Left hindlimb (tissue), 1 donor: ENCODE measurements at places on chromosomes 13 and 19.
A peak's percentile ranks its signal among the peaks of the same experiment; 100 is the strongest.

DNA sequence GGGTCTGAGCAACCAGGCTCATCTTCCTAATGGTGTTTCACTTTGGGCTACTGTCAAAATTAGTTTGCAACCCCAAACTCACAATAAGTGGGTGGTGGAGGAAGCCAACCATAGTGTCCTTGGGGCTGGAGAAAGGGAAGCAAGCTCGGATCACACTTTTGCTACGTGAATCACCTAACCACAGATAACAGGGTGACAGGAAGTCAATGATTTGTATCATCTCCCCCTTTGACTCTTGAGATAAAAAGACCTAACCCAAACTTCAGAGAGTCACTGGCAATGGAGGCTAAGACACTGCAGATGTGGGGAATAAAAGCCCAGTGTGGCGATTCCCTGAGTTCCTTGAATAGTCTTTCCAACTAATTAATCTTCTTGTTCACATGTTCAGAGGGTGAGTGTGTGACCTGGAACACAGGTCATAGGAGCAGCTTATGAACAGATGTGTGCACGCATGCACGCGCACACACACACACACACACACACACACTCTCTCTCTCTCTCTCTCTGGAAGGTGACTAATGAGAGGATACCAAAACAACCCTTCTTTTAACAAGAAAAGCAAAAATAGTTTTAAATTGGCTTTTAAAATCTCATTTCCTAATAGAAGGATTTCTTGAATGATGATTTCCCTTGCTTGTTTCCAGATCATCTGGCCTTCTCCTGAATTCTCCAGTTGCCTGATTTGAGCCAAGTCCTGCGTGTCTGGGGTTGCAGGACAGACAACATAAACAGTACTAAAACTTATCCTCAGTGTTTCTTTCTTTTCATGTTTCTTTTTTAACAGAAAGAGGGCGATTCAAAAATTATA lies 21.2 kb upstream of the DOCK9 start:
- no peak for DNase-seq

GRCh38 chr13:52650731-52651130 lies 1.9 kb upstream of the SUGT1 start:
- DNase-seq, result no peak

- no peak for DNase-seq
These were observed 26.2 kb upstream of the GPR12 start for GRCh38 chr13:26786651-26787295.

DNA sequence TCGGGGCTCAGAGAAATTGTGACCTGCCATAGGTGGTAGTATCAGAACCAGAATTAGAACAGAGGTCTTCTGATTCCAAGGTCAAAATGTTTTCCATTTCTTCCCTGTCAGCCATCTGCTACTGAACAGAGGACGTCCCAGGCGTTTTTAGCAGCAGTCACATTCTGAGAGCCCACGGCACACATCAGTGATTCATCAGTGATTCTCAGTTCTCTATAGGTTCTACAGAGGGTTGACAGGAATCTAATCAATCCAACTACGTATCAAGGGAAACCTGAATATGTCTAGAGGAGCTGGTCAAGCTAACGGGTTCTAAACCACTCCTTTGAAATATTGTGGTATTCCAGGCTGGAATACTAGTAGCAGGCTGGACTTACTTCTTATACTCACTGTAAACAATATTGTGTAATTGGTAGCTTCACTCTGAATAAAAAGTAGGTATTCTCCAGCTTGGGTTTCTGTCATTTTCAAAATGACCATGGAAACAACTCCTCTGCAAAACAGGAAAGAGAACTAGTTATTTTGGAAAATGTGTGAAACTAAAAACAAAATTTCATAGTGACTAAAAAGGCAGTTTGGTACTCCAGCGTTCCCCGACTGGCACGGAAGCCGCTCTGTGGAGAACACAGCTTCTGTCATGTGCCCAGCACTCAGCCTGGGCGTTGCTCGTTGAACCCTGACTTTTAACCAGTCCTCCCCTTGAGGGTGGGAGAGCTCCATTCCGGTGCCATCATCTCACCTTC lies 43.2 kb downstream of the FLT3 start:
- DNase-seq, result no peak

DNA sequence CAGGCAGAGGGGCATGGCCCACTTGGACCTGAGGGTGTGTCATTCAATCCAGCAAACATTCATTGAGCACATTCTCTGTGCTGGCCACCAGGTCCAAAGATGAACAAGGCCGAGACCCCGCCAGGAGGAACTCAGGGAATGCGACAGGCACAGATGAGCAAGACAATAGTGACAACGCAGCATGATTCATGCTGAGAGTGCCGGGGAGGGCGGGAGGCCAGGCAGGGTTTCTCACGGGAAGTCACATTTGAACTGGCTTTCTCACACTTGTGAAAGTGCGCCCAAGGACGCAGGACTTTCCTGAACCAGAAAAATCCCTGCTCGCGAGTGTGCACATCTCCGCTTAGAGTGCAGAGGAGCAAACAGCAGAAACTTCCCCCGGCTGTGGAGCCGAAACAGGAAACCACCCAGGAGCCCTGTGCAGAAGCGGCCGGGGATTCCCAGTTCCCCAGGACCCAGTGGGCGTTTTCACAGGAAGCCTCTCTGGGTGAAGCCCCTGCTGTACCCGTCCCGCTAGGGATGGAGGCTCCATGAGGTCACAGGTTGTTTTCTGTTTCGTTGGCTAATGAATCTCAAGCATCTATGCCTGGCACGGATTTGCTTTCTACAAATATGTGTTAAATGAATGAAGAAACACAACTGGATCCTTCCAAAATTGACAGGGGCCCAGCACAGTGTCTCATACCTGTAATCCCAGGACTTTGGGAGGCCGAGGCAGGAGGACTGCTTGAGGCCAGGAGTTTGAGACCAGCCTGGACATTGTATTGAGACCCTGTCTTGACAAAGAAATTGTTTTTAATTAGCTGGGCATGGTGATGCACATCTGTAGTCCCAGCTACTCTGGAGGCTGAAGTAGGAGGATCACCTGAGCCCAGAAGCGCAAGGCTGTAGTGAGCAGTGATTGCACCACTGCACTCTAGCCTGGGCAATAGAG lies 68.4 kb upstream of the TM9SF2 start:
- peak; percentile 40 for DNase-seq

- no peak for DNase-seq
These were observed 12.1 kb upstream of the GPR4 start for GRCh38 chr19:45613926-45614725.
